Foreskin fibroblast (primary cell): ENCODE measurements at places on chromosomes 2 and 18.

- DNase-seq: no peak
Observed at GRCh38 chr2:109254174-109254904, 125.3 kb downstream of the SH3RF3 start.

- no peak for DNase-seq
Observed at GRCh38 chr2:39647104-39647765, 18.5 kb upstream of the TMEM178A start.

DNA sequence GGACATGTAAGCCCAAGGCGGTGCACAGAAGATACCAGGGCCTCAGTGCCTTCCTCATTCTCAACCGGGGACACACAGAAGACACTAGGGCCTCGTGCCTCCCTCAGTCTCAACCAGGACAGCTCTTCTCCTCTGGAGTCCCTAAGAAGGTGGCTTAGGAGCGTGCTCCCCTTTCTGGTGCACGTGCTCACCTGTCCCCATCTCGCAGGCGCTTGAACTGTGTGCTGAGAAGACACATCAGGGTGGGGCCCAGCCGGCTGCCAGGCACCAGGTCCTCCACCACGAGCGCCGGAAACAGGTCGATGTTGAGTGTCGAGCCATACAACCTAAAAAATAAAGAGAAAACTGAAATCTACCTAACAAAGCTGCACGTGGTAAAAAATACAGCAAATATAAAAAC is 99.9 kb downstream of the PXDN start:
- no peak for DNase-seq

DNA sequence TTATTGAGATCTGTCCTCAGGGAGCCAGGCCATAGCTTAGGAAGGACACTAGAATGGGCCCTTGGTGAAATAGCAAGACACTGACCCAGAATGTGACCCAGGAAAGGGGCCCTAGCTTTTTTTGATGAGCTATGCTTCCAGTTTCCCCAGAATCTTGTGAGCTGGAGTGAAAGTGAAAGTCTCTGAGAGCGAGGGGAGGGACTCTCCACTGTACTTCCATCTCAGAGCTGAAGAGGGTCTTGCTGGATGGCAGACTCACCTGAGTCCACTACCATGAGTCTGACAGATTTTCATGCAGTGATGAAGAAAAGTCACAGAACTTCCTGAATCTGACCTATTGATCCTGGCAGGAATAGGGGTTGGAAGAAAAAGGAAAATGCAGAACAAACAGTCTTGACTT is 3.1 kb downstream of the ARHGAP25 start:
- DNase-seq: no peak

GRCh38 chr2:147320146-147320545 is 524.7 kb upstream of the ACVR2A start:
- DNase-seq: no peak

- DNase-seq: no peak
Observed at GRCh38 chr2:240350006-240350355, 85.5 kb upstream of the GPC1 start.

DNA sequence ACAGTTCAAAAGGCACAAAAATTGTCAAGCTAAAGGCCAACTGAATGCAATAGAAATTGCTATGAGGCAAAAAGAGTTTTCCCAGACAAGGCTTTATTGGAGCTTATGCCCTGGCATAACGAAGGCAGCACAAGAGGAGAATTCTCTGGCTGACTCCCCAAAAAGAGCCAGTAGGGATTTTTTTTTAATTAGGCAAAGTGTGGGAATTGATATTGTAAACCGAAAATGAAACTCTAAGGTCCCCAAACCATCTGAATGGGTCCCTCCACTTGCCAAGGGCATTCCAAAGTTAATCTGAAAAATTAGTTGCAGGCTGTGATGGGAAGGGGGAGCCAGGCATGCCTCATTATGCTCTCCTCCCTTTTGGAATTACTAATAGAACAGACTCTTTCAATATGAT is 118.9 kb downstream of the SPOPL start:
- no peak for DNase-seq
